AML-193 (cell line): ENCODE measurements at places on chromosomes 16 and 17.

DNA sequence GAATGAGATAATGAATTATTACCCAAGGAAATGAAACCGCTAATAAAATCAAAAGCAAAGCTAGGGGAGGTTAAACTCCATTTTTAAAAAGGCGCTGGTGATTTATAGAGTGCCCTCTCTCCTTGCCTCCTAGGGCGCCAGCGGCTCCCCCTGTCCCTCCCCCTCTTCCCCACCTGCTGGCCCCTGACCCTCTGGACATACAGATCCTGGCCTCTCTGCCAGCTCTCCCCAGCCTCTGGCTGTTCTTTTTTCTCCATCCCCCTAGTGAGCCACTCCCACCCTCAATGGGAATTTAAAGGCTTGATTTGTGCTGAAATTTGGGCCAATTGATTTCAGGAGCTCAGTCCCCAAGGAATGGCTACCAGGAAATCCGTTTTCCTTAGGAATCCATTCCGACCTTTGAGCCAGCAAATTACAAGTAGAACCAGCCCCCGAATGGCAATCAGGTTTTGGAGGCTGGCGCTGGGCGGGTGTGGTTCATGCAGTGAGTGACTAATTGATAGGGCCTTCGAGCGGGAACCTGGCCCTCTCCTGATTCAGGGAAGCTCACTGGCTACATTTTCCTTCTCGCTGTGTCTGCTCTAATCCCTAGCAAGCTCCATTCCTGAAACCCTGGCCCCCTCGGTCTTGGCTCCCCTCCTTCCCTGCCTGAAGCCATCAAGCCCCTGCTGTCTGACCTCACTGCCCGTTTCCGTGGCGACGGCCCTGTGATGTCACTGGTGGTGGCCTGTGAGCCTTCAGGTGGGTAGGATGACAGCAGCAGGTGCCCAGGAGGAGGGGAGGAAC is 141.9 kb upstream of the SDK2 start:
- no peak for DNase-seq

GRCh38 chr17:49748791-49749190 is 15.1 kb downstream of the FAM117A start:
- no peak for DNase-seq

GRCh38 chr16:46658925-46659324 is 30.1 kb downstream of the VPS35 start:
- peak; percentile 96 for DNase-seq

DNA sequence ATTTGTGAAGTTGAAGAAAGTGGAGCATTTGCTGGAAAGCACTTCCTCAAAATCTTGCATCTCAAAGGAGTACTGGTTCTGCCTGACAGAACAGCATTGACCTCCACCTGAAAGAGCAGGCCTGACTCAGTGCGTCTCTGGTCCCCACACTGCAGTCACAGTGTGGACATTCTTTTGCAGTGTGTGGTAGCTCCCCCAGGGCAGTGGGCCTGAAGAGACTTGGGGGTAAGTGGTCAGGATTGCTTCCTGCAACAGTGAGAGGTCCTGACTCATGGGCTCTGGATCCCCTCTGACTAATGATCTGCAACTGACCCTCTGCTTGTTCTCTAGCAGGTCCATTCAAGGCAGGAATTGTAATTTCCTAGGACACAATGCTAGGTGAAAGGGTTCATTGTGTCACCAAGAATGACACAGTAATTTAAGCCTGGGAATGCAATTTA is 204.9 kb upstream of the KCNJ16 start:
- DNase-seq: no peak

- no peak for DNase-seq
These were observed 437.3 kb upstream of the DYNLRB2 start for GRCh38 chr16:80103463-80103862.

DNA sequence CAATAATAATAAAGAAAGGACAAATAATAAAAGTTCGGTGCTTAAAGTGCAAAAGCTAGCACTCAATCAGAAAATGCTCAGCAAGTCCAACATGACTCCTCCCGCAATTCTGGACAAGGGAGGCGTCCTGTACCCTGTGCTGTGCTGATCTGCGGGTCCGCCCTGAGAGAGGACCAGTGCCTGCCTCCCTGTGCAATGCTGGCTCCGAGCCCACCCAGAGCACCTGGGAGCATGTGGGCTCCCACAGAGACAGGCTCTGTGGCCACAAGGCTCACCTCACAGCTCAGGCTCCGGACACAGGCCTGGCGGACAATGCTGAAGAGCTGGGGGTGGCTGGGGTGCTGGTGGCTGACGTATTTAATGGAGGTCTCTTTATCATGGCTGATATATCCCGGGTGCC is 11.1 kb downstream of the FLCN start:
- DNase-seq: no peak

- no peak for DNase-seq
These were observed 208.0 kb downstream of the NTN1 start for GRCh38 chr17:9229160-9229825.

GRCh38 chr16:49140618-49141017 is 141.0 kb downstream of the CBLN1 start:
- DNase-seq: no peak

DNA sequence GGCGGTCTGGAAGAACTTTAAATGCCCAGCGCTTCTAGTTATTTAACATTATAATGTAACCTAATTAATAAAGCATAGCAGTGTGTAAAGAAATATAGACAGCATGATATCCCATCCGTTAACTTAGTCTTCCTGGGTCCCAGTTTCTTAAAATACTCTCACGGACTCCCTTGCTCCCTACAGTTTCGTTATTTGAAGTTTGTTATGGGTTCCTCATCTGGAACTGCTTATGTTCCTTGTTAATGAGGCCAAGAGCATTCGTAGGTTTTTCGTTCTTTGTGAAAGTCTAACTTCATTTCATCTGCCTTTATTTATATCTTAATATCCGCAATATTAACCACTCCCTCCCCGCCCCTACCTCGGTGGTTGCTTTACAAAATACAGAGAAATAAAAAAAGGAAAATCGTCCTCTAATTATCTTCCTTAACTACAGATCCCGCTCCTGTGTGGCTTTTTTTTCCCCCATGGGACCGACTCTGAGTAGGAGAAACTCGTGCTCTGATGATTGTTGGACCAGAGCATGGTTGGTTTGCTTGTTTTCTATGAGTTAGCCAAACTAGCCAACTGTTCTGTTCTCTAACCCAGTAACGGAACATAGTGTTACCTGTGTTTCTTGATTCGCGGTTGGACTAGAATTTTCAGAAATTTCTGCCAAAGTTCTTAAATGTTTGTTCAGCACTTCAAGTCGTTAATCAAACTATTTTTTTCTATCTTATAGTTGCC is 863 bp downstream of the ADPRM start:
- DNase-seq: no peak
